ENCODE measurements at places on chromosomes 12 and 14.

- no peak for DNase-seq
Observed at GRCh38 chr12:25269701-25270100, 19.0 kb upstream of the KRAS start.

DNA sequence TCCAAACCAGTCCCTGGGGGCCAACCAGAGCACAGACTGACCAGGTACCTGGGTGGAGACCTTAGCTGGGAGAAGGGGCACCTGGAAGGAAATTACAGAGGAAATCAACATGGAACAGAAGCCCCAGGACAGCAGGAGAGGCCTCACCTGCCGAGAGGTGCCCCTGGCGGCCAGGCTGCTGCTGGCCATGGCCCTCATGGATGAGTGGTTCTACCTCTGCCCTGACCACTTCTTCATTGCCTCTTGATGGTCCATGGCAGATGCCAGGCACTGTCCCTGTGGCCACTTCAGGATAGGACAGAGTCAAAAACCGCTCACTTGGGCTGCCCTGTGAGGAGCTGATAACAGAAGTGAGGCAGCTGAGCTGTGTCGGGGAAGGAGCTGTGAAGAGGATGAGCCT is 73.1 kb upstream of the GNG2 start:
- no peak for DNase-seq

- no peak for DNase-seq
Observed at GRCh38 chr14:65531148-65531547, 118.6 kb downstream of the FUT8 start.

DNA sequence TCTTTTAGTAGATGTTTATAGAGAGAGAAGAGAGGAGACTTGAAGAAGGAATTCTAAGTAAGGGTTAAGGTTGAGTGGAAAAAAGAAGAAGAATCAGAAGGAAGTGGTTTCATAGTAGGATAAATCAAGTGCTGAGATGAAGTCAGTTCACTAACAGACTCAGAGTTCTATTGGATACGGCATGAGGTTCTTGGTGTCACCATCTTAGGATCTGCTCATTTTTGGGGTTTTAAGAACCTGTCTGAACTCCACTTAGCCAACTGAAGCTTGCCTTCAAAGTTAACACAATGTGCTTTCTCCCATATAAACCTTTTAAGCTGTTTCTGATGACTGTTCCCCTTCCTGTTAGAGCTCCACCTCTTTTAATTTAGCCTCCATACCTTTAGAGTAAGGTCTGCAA is 152.6 kb downstream of the PRKCH start:
- no peak for DNase-seq

DNA sequence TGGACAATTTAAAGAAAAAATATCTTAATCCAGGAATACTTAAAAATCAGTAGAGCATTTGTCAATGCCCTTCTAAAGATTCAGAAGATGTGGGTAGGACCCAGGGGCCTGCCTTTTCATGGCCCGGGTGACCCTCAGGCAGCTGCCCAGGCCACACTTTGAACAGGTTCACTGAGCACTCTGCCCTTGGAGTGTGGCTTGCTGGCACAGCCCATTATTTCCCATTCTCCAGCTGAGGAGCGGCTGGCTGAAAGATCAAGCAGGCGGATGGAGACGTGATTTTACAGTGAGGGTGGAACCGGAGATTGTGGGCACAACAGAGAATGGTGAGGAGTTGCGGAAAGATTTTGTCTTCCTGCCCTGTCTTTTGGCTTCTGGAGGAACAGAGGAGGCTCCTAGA is 7.1 kb upstream of the PRPH start:
- DNase-seq: no peak

DNA sequence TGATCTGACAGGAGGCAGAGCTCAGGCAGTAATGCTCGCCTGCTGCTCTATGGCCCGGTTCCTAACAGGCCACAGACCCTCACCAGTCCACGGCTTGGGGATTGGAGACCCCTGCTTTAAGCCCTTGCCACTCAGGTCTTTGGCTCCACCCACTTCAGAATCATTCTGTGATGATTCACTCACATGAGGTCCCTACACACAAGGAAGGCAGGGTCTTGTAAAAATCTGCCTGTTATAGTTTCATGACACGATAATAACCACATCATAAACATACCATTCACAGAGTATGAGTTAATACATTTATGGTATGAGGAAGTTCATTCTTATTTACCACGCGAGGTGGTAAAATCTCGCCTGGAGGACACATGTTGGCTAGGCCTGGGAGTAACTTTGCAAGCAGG is 29.0 kb upstream of the MAX start:
- no peak for DNase-seq

GRCh38 chr12:77362509-77363210 is 297.3 kb upstream of the E2F7 start:
- DNase-seq: no peak

DNA sequence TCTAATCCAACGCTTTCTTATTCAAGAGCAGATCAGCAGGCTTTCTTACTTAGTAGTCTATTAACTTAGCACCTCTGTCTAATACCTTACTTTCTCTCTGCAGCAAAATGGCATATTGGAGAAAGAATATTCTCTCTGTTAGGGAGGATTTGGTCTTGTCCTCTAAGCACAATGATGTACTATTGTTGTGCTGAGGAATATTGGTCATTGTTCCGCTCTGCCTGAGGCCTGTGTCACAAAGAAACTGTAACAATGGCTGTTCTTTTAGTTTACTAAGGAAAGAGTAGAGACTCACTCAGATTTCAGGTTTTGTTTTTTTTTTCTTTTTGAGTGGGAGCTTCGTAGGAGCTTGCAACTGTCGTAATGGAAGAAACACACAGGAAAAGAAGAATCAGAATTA is 1358.8 kb downstream of the LRFN5 start:
- no peak for DNase-seq

Data from caudate nucleus (tissue), 63 donors.